ENCODE measurements at places on chromosomes 4 and X.

- no peak for DNase-seq
These were observed 1482.6 kb downstream of the FAM133A start for GRCh38 chrX:95156566-95156965.

- DNase-seq = peak; percentile 9
These were observed 16.2 kb downstream of the AWAT2 start for GRCh38 chrX:70033348-70034051.

DNA sequence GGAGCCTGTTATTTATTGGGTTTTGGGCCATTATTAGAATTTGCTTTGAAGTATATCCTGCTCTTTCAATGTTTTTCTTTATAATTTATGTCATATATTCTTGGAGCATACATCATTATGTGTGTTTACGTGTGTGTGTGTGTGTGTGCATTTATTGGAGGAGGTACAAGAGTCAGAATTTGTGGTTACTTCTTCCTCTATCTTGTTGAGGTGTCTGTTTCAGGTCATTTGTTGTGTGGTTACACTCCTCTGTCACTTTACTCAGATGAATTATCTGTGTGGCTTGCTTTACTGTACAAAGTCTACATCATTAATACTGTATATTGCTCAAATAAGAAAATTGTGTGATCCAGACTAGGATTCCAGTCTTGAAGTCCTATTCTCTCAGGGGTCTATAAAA, 1957.4 kb upstream of the TENM3 start:
- DNase-seq = no peak

GRCh38 chrX:6371353-6371752, 142.7 kb upstream of the NLGN4X start:
- DNase-seq = no peak

DNA sequence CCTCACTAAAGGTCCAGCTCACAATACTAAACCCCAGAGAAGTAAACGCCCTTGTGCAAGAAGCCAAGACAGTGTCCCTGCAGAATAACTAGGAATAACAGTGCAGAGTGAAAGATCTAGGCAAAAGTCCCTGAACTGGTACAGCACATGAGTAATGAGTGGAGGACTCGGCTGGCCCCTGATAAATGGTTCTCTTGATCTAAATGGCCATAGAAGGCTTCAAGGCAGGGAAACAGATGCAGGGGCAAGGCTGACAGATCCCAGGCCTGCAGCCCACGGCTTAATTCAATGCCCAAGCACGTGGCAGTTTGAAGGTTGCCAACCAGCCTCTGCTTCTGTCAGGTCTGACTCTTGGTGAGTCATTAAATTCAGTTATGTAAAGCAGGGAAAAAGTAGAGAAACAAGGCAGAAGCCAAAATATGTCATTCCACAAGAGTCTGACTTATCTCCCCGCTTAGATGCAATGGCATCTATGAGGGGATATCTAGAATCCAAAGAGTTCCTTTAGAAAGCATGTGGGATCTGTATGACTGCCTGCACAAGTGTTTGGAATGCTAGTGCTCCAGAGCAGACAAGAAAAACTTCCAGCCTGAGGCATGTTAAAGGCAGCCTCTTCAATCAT, 121.3 kb downstream of the PRDM5 start:
- no peak for DNase-seq

GRCh38 chrX:79412166-79412565, 45.0 kb upstream of the ITM2A start:
- no peak for DNase-seq

GRCh38 chr4:112153211-112153791, 8.0 kb downstream of the FAM241A start:
- no peak for DNase-seq

Data from T47D (cell line).